ENCODE measurements at places on chromosomes 1 and 21. TPM values are rescaled to one million over a fixed set of nuclear protein-coding genes. Genes with fewer than 3 reads are reported as not detected.

DNA sequence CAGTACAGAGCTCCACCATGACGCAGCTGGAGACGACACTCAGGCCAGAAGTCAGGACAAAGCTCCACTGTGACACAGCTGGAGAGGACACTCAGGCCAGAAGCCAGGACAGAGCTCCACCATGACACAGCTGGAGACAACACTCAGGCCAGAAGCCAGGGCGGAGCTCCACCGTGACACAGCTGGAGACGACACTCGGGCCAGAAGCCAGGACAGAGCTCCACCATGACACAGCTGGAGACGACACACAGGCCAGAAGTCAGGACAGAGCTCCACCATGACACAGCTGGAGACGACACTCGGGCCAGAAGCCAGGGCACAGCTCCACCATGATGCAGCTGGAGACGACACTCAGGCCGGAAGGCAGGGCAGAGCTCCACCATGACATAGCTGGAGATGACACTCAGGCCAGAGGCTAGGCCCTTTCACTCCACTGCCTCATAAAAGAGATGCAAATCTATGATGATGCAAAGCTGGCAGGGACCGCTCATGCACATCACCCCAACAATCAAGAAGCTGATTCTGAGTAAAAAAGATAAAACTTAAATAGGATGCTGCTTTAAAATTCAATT is 13.6 kb upstream of the OR2B11 start:
- no peak for DNase-seq
- peaks cover 16% of the 10 kb centered on the region for H3K4me1 ChIP-seq

GRCh38 chr1:112991402-112992120 is 35.6 kb upstream of the SLC16A1 start:
- H3K4me1 ChIP-seq: no peaks in the 10 kb centered on the region
- H3K27ac ChIP-seq: no peak overlapping the region
- no peak overlapping the region for H3K4me3 ChIP-seq

DNA sequence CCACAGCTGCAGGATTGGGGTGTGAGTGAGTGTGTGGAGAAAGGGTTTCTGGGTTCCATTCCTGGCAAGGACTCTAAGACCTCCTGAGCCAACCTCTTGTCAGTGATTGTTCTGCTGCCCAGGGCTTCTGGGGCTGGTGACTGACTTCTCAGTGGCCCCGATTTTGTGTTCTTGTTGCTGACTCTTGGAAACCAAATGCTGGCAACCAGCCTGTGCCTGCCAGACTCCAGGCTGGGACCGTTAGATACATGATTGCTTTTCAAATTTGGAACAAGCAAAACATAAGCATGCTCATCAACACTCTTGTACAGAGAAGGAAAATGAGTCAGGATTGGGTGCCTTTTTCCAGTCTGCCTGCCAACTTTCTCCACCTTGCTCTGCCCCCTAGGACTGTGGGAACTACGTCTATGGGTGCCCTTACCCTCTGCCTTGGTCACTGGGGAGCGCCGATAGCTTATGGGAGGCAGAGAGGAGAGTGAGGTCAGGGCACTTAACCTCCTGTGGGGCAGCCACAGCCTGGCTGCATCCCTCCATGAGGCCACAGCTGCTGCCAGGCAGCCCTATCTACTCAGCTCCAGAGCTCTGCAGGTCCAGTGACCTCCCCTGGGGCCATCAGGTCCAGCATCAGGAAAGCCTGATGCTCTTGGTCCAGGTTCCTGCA is 39.3 kb upstream of the EPS8L3 start:
- peak overlapping the region; percentile 35 for H3K27ac ChIP-seq
- no peaks in the 10 kb centered on the region for H3K27me3 ChIP-seq
- no peak for DNase-seq
- H3K4me3 ChIP-seq: no peak overlapping the region
- peaks cover 2% of the 10 kb centered on the region for H3K4me1 ChIP-seq
- H3K36me3 ChIP-seq: no peaks in the 10 kb centered on the region

GRCh38 chr1:23528250-23528978 is 2.6 kb downstream of the E2F2 start:
- peaks cover 52% of the 10 kb centered on the region for H3K4me1 ChIP-seq
- H3K36me3 ChIP-seq: no peaks in the 10 kb centered on the region
- no peak for DNase-seq
- H3K27me3 ChIP-seq: no peaks in the 10 kb centered on the region
- H3K27ac ChIP-seq: peak overlapping the region; percentile 43
- peak overlapping the region; percentile 90 for H3K4me3 ChIP-seq

- H3K4me1 ChIP-seq: no peaks in the 10 kb centered on the region
- H3K27me3 ChIP-seq: no peaks in the 10 kb centered on the region
- no peaks in the 10 kb centered on the region for H3K36me3 ChIP-seq
- H3K27ac ChIP-seq: no peak overlapping the region
Measured at GRCh38 chr1:239287296-239287695, 99.1 kb upstream of the CHRM3 start.

- no peaks in the 10 kb centered on the region for H3K36me3 ChIP-seq
- peaks cover 4% of the 10 kb centered on the region for H3K4me1 ChIP-seq
- no peak overlapping the region for H3K4me3 ChIP-seq
- H3K27me3 ChIP-seq: no peaks in the 10 kb centered on the region
Measured at GRCh38 chr1:69510026-69510425, 57.7 kb upstream of the LRRC7 start.

- H3K36me3 ChIP-seq: no peaks in the 10 kb centered on the region
- no peak overlapping the region for H3K4me3 ChIP-seq
- H3K27ac ChIP-seq: no peak overlapping the region
- peaks cover 25% of the 10 kb centered on the region for H3K27me3 ChIP-seq
Measured at GRCh38 chr1:158458263-158458662, 3.4 kb upstream of the OR10K1 start.

- no peak overlapping the region for H3K4me3 ChIP-seq
- H3K4me1 ChIP-seq: no peaks in the 10 kb centered on the region
- no peaks in the 10 kb centered on the region for H3K27me3 ChIP-seq
- peaks cover 2% of the 10 kb centered on the region for H3K36me3 ChIP-seq
Measured at GRCh38 chr1:91851130-91852010, 34.6 kb downstream of the TGFBR3 start.

DNA sequence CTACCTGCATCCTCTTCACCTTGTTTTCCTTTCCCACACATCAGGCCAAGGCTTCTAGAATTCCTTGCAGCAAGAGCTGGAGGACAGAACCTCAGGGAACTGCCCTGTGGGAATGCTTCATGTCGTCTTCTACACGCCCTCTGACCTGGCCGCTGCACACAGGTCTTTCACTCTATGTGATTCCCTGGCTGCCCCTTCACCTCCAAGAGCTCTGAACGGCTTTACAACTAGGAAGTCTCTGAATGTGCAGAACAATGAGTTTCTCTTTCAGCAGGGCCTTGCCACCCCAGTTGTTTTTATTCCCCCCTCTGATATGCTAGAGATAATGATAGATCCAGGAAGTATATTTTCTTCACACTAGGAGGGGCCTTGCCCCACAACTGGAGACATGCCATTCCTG is 142.6 kb downstream of the CLIC6 start:
- H3K27me3 ChIP-seq: peaks cover 5% of the 10 kb centered on the region
- no peak overlapping the region for H3K4me3 ChIP-seq
- H3K4me1 ChIP-seq: peaks cover 41% of the 10 kb centered on the region
- peaks cover 1% of the 10 kb centered on the region for H3K36me3 ChIP-seq
- no peak for DNase-seq

GRCh38 chr1:157992833-157993146 is 655 bp upstream of the KIRREL1 start:
- peak overlapping the region; percentile 78 for H3K27ac ChIP-seq
- H3K36me3 ChIP-seq: no peaks in the 10 kb centered on the region
- H3K27me3 ChIP-seq: peaks cover 2% of the 10 kb centered on the region
- peak overlapping the region; percentile 83 for H3K4me3 ChIP-seq

DNA sequence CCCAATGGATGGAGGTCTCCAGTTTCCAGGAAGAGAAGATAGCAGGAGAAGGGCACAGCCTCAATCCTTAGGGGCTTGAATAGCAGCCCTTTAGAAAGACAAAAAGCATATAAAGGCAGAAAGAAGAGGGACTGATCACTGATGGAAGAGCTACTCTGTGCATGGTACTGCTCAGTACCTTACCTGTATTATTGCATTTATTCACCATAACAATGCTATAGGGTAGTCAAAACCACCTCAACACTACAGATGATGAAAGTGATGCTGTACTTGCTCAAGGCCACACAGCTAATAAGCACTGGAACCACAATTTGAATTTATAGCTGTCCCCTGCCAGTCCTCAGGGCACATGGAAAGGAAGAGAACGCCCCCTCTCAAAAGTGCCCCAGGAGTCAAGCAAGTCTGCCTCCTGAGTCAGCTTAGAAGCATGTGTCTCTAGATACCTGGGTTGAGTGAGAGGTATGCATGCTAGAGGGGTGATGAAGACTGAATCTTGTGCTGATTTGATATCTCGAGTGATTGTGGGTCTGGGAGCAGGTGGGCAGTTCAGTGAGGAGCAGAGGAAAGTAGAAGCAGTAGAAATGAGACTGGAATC is 13.6 kb downstream of the DDAH1 start:
- no peaks in the 10 kb centered on the region for H3K27me3 ChIP-seq
- peaks cover 26% of the 10 kb centered on the region for H3K4me1 ChIP-seq
- peaks cover 3% of the 10 kb centered on the region for H3K36me3 ChIP-seq
- no peak for DNase-seq
- no peak overlapping the region for H3K4me3 ChIP-seq
- no peak overlapping the region for H3K27ac ChIP-seq

- H3K36me3 ChIP-seq: no peaks in the 10 kb centered on the region
- H3K4me3 ChIP-seq: no peak overlapping the region
- DNase-seq: no peak
Measured at GRCh38 chr1:203219934-203220333, 9.5 kb downstream of the CHIT1 start.

GRCh38 chr1:180112984-180113647 is 41.6 kb upstream of the QSOX1 start:
- H3K4me3 ChIP-seq: no peak overlapping the region
- peaks cover 14% of the 10 kb centered on the region for H3K36me3 ChIP-seq
- no peak for DNase-seq
- H3K27me3 ChIP-seq: no peaks in the 10 kb centered on the region
- no peak overlapping the region for H3K27ac ChIP-seq

DNA sequence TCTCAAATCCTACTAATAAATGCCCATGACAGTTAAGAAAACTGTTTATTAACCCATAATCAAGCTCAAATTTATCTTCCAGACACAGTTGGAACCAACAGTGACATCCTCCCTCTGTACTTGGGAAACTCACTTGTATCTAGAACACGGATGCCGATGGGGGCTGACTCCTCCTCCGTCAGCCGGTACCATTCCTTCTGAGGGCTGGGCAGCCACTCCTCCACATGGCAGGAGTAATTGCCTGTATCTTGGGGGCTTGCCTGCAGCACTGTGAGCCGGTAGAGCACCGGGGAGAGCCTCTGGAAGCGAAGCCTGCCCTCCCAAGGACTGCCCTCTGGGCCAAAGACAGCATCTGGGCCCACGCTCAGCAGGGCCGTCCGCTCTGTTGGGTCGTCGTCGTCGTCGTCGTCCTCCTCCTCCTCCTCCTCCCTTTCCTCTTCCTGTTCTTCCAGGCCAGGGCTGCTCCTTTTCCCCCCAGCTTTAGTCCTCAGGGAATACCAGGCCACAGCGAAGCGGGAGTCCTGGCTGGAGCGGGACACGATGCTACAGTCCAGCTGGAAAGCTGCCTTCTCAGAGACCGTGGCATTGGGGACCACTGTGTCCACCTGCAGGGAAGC is 8.5 kb upstream of the CD58 start:
- H3K4me3 ChIP-seq: no peak overlapping the region
- H3K36me3 ChIP-seq: peaks cover 2% of the 10 kb centered on the region
- peaks cover 8% of the 10 kb centered on the region for H3K4me1 ChIP-seq

- no peaks in the 10 kb centered on the region for H3K36me3 ChIP-seq
- no peak for DNase-seq
- H3K27me3 ChIP-seq: peaks cover 18% of the 10 kb centered on the region
- H3K4me3 ChIP-seq: no peak overlapping the region
- peaks cover 4% of the 10 kb centered on the region for H3K4me1 ChIP-seq
Measured at GRCh38 chr21:45655124-45655523, 11.6 kb downstream of the PCBP3 start.

- peak within 1 kb of the TSS; percentile 73 for H3K4me3 ChIP-seq
- no peak within 1 kb of the TSS for H3K27ac ChIP-seq
- no peaks in the 10 kb centered on the region for H3K36me3 ChIP-seq
- DNase-seq: no peak
- peaks cover 13% of the 10 kb centered on the region for H3K4me1 ChIP-seq
Measured at GRCh38 chr1:6554907-6555778, at the start of gene TAS1R1. Gene TAS1R1, plus strand, starts transcription at chr1:6555307. Its CDS starts 67 bp downstream, at chr1:6555374.

The LCE3D gene
- not detected for total RNA-seq

The DESI2 gene
- total RNA-seq: 46.5 TPM

The CIART gene
- 3.7 TPM for total RNA-seq

The NDUFS2 gene
- total RNA-seq: 106 TPM

The MX1 gene
- 3.3 TPM for total RNA-seq

The NRDC gene
- 158 TPM for total RNA-seq

The RCC2 gene
- total RNA-seq: 225 TPM

The NR5A2 gene
- total RNA-seq: not detected

All from neural crest cell (in vitro differentiated cells).